ENCODE measurements at places on chromosomes 6 and 20.
A peak's percentile ranks its signal among the peaks of the same experiment; 100 is the strongest.

GRCh38 chr6:125503181-125503580 lies 201.4 kb upstream of the HDDC2 start:
- DNase-seq: no peak

DNA sequence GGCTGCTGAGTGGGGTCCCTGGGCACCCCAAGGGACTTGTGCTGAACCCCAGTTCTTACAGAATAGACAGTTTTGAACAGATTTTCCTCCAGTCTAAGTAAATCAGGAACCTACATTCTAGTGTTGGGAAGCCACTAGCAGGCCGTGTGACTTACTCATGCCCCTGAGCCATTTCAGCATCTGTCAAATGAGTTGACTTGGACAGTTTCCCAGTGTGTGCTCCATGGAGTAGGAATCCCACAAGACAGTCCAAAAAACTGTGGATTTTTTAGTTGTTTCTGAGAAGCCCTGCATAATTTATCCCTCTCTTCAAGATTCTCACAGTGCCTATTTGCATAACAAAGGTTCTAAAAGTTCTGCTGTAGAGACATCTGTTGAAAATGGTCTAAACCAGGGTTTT lies 2.1 kb downstream of the GABRR2 start:
- no peak for DNase-seq

DNA sequence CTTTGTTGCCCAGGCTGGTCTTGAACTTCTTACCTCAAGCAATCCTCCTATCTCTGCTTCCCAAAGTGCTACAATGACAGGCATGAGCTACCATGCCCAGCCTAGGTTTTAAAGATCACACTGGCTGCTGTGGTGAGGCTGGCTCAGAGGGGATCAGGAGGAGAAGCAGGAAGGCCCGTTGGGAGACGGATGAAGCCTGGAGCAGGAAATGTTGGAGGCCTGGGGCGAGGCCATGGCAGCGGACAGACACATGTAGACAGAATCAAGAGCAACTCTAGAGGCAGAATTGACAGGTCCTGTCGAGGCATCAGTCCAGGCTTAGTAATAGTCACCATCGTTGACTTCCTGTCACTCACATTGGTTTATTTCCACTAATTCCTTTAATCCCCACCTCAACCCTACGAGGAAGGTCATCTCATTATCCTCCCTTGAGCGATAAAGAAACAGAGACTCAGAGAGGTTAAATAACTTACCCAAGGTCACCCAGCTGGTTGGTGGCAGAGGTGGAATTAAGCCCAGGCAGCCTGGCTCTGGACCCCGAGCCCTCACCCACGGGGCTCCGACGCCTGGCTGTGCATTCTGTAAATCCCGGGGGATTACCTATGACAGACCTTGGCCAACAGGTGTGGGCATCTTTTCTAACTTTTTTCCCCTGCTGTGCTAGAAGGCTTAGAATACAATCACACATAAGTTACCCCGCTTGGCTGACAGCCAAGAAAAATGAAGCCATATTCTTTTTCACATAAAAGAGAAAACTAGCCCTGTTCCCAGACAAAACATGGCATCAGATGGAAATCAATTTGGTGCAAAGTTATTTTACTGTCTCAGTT lies 113.4 kb downstream of the EYA2 start:
- no peak for DNase-seq

DNA sequence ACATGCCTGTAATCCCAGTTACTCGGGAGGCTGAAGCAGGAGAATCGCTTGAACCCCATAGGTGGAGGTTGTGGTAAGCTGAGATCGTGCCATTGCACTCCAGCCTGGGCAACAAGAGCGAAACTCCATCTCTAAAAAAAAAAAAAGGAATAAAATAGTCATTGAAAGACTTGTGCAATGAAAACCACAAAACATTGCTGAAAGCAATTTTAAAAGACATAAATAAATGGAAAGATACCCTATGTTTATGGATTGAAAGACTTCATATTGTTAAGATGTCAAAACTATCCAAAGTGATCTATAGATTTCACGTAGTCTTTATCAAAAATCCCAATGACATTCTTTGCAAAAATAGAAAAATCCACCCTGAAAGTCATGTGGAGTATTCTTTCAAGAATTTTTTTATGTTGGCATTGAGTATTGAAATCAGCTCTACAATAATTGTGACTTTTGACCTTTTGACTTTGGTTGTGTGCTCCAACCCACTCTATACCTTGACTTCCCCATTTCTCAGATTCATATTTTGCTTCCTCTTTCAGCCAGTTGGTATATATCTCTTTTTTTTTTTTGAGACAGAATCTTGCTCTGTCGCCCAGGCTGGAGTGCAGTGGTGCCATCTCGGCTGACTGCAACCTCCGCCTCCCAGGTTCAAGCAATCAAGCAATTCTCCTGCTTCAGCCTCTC lies 45.5 kb upstream of the SLC23A2 start:
- DNase-seq: no peak

- no peak for DNase-seq
These were observed 14.0 kb downstream of the POM121L2 start for GRCh38 chr6:27297857-27298730.

GRCh38 chr6:75167325-75167724 lies 38.5 kb downstream of the COL12A1 start:
- no peak for DNase-seq

GRCh38 chr6:10993896-10994295 lies 50.2 kb downstream of the ELOVL2 start:
- no peak for DNase-seq

DNA sequence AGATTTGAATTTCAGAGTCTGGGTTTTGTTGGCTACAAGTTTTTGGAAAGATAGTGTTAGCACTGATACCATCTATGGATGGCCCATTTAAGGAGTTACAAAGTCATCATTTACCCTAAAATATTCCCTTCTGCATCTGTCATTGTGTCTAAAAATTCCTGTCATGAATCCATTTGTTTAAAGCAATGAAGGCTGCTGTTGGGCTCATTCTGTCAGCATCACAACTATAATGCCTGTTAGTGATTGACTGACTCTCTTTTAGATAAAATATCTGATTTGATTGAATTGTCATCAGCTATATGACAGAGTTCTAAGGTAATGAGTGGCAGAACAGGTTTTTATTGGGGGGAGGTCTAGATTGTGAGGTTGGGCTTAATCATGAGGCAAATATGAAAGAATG lies 167.6 kb upstream of the IMPG1 start:
- no peak for DNase-seq

GRCh38 chr20:36569847-36570429 lies 3.5 kb upstream of the TGIF2 start:
- no peak for DNase-seq

DNA sequence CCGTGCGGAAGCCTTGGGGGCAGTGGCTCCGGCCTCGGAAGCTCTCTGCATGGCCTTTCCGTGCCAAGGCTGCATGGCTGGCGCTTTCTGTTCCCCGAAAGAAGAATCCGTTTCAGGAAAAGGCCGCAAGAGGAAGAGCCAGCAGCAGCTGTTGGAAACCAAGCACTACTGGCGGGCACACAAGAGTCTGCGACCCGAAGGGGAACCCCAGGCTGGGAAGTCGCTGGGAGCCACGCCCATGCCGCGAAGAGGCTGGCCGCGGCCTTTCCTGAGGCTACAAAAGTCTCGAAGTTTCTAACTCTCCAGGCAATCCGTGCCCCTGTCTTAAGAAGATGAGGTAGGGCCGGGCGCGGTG lies at the start of gene CGAS:
Gene CGAS, minus strand, starts transcription at position 191 of the 355 bp plus-strand sequence. Its CDS starts 116 bp downstream, at position 75.
- no peak for DNase-seq

GRCh38 chr20:45206725-45207124 lies at the start of gene SEMG1:
Gene SEMG1, plus strand, starts transcription at chr20:45207033. Its CDS starts 21 bp downstream, at chr20:45207054.
- no peak for DNase-seq

DNA sequence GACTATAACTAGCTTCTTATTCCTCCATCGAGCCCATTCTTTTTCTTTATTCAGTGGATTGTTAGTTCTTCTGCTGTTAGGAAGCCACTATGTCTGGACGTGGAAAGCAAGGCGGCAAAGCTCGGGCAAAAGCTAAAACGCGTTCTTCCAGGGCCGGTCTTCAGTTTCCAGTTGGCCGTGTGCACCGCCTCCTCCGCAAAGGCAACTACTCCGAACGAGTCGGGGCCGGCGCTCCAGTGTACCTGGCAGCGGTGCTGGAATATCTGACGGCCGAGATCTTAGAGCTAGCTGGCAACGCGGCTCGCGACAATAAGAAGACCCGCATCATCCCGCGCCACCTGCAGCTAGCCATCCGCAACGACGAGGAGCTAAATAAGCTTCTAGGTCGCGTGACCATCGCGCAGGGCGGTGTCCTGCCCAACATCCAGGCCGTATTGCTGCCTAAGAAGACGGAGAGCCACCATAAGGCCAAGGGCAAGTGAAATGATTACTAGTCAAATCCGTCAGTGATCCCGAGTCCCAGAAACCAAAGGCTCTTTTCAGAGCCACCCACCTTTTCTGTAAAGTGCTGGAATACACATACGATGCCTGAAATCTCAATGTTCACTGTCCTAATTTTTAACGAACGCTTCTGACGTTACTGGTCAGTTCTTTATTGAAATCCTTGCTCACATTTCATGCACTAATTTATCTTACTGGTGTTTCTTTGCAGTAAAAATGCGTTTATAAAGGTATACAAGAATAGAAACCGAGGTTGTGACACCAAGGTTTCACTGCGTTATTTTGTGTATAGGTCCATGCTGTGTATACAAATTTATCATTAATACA lies 129.9 kb downstream of the HFE start:
- DNase-seq: no peak

DNA sequence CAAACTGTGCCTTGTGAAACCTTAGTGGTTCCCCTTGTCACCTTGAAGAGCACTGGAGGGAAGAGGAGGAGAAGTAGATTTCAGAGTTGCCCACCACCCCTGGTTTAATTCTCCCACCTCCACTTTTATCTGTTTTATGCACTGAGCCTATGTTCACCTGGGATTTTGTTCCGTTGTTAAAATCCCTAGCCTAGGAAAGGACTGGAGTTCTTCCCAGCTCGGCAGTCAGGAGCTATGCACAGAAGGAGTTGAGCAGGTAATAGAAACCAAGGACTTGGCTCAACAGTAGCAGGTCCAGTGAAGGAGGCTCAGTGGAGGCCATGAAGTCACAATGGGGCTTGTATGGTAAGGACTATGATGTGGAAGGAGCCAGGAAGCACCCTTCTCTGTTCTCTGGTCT lies 290.3 kb upstream of the PRND start:
- no peak for DNase-seq

DNA sequence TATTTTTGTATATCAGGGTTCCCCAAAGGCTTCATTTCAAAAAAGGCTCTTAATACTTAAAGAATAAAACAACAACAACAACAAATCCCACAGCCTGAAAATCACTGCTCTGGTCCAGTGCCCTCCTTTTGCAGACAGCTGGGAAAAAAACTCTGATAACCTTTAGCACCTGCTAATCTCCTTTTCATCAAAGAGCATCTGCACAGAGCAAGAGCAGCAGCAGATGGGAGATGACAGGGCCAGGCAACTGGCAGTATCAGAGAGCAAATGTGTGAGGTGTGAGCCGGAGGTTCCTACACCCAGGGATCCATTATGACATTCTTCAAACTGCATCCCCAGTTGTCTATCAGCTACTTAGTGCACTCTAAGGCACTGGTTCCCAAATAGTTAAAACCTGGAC lies 25.7 kb downstream of the TTI1 start:
- no peak for DNase-seq

DNA sequence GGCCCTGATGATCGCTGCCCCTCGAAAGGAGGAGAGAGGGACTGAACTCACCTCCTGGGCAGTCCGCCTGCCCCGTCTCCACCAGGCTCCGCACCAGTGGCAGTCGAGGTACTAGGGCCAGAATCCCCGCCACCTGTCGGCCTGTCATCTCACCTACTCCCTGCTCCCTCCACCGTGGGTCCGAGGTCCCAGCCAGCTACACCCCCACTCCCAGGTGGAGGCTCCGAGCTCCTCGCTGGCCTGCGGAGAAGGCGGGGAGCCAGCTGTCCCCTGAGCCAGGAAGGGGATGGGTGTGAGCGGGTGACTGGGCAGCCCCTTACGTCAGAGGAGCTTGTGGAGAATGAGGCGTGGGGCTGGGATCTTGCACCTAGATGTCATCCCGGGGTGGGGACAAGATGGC lies 1066.5 kb upstream of the MANEA start:
- no peak for DNase-seq

DNA sequence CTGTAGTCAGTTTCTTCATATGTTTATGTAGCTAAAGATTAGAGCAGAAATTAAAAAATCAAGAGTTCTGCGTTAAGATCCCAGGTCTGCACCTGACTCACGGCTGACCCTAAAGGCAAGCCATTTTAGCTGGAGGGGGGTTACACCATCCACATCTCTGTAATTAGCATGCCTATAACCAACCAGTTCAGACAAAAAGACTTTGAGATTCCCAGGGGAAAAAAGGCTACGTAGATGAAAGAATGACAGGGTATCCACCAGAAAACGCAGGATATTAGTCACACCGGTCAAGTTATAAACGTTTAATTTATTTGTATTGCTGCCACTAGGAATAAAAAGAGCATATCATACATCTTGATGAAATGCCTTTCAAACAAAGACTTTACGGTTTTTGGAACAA lies 299.1 kb downstream of the FOXC1 start:
- DNase-seq: no peak

- DNase-seq: no peak
These were observed 30.5 kb upstream of the MDFI start for GRCh38 chr6:41607736-41608135.

GRCh38 chr20:57078116-57078515 lies 188.3 kb downstream of the BMP7 start:
- DNase-seq: no peak

GRCh38 chr6:143414769-143415168 lies 35.7 kb downstream of the ADAT2 start:
- DNase-seq: no peak

DNA sequence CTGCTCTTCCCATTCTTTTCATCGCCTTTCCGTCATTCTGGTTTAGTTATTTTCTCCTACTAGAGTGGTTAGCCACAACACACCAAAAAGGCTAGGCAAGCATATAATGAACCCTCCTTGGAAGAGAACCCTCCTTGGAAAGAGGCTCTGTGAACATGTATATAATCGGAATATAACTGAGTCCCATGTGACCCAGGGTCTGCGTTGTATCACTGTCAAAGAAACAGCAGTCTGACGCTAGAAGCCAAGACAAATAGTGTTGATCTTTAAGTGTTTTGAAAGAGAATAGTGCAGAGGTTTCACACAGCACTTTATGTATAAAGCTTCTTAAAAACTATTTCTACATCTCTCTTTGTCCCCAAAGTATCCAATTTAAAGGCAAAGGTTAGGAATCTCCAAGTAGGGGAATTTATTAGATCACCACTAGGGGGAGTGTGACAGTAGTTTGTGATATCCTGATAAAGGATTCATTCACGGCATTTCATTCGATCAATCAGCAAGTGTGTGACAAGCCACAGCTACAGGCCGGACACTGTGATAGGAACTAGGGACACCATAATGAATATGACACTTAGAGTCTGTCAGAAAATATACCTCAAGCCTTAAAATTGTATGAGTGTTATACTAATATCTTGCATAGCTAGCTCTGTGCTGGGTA lies 395.3 kb downstream of the CD109 start:
- peak; percentile 7 for DNase-seq

GRCh38 chr20:45935416-45936046 lies 1.0 kb downstream of the PCIF1 start:
- no peak for DNase-seq

GRCh38 chr20:17570347-17571152 lies 675 bp downstream of the DSTN start:
- peak; percentile 32 for DNase-seq
